ENCODE measurements at places on chromosomes 5 and 9.
A peak's percentile ranks its signal among the peaks of the same experiment; 100 is the strongest.

GRCh38 chr9:134178768-134179551, 14.6 kb upstream of the RNU6ATAC start:
- DNase-seq: no peak

DNA sequence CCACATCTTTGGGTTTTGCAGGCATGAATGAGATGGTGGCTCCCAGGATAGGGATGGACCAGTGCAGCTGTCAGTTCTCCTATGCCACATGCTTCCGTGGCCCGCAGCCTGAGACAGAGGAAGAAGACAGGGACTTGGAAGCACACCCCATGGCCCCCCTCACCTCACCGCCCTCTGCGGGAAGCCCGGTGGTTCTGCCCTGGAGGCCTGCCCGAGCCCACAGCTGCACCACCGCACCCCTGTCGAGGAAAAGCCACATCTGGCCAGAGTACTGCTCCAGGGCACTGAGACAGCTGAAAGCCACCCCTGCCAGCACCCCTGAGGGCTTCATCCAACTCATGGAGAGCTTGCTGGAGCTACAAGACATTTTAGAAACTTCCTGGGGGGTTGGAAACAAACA, 7.6 kb upstream of the TRMT10B start:
- no peak for DNase-seq

DNA sequence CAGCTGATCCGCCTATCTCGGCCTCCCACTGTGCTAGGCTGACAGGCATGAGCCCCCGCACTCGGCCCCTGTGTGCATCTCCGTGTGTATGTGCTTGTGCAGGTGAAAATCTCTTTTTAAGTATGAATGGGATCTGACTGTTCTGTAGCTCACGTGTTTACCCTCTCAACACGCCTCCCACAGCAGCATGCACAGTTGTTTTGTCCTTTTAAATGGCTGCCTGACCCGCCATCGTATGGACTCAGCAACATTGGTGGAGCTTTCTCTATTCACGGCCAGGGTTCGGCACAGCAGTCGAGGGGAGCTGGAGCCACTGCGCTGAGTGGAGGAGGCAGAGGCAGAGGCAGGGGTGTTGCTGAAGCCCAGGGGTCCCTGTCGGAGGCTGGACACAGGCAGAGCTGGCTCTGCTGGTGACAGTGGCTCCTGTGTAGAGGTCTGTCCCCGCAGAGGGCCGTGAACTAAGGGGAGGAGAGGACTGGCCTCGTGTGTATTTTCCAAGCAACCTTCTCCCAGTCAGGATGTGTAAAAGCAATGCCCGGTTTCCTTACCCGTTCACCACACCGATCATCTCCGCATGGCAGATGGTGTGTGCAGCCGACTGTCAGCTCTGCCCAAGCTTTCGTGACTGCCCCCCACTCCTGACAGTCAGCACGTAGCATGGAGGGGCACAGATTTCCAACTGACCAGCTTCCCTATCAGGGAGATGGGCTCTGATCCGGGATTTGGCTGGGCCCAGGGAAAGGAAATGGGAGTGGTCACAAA, 37.3 kb downstream of the MRPL36 start:
- DNase-seq: no peak

GRCh38 chr5:147075187-147075586, 159.6 kb upstream of the STK32A start:
- DNase-seq: no peak

GRCh38 chr5:180470361-180470760, 23.8 kb upstream of the CNOT6 start:
- no peak for DNase-seq

GRCh38 chr5:107957051-107957450, 286.3 kb upstream of the EFNA5 start:
- DNase-seq: no peak

DNA sequence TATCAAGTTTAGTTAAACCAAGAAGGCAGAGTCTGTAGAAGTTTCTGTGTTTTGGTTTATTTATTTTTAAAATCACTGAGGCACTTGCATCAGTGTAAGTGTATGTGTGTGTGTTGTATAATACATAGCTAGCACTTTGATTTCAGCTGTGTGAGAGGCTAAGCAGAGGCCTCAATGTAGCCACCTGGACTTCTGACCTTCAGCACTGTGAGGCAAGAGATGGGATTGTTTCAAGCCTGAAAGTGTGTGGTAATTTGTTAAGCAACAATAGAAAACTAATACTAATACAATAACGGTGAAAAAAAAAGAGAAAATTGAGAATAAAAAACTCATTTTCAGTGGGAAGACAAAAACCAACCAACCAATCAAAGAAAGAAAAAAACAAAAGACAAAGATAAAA, 327.3 kb downstream of the CDH18 start:
- no peak for DNase-seq

DNA sequence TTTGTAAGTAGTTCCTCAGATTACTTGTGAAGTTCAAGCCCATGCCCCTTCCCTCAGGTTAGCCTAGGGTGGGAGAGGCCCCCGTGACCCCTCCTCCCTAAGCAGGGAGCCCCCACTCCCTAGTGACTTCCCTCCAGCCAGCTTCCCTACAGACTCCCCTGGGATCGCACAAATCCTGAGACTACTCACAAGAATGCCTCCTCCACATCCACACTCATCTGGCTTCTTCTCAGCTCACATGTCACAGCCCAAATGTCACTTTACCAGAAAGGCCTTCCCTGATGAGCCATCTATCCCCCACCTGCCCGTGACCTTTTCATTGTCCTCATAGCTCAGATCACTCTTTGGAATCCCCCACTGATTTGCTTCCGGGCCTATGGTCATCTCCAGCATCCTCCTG, 96.7 kb upstream of the ARAP3 start:
- no peak for DNase-seq

GRCh38 chr5:139776861-139777260, 18.7 kb upstream of the PSD2 start:
- DNase-seq: no peak

DNA sequence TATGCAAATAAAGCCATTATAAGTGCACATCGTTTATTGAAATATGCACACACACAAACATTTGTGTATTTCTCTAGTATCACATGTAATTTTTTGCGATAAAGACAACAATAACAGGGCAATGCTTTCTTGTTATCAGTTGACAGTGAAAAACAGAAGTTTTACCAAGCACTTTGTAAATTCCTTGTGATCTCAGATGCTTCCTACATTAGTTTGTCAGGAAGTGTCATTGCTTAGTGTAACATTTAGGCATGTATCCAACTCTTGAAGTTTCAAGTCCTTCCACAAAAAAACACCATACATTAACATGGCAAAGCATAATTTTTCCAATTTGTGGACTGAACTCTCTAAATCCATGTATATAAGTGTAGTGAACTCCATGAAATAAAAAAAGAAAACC, 46.4 kb downstream of the MOCS2 start:
- no peak for DNase-seq

- peak; percentile 44 for DNase-seq
Observed at GRCh38 chr9:122122903-122123632, 30.0 kb upstream of the TTLL11 start.

DNA sequence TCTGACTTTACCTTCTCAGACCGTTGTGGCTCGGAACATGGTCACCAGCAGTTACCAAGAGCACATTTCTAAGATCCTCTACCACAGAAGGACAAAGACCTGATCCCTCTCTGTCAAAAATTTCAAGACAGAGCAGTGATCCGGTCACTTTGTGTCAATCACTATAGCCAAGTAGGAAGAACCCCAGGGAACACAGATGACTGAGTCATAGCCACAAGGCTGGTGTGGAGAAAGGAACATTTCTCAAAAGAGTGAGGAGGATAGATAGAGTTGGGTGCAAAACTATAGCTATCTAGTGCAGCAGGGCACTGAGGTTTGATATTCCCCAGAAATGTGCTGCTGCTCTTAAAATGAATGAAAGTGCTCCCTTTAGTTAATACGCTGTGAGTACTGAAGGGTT, 130.7 kb upstream of the SMIM23 start:
- DNase-seq: no peak

DNA sequence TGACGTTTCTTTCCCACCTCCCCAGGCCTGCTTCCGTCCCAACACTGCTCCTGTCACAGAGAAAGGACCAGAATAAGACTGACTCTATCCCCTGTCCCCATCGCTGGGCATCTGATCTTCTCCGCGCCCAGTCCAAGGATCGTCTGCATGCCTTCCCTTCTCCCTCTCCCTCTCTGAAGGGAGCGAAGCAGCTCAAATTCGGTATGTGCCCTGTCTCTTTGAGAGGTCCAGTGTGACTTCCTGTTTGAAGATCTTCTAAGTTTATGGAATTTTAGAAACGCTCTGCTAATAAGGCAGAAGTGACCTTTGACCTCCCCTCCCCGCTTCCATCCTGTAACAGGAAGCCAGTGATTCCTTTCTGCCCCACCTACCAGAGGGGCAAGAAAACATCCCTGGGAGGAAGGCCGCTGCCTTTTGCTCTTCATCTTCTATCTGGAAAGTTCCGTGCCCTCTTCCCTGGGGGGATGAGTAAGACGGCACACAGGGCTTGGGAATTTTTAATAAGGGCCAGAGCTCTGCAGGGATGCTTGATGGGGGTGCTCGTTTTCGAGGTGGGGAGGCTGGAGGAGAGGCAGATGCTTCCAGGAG, 40.7 kb upstream of the RNU6ATAC start:
- no peak for DNase-seq

DNA sequence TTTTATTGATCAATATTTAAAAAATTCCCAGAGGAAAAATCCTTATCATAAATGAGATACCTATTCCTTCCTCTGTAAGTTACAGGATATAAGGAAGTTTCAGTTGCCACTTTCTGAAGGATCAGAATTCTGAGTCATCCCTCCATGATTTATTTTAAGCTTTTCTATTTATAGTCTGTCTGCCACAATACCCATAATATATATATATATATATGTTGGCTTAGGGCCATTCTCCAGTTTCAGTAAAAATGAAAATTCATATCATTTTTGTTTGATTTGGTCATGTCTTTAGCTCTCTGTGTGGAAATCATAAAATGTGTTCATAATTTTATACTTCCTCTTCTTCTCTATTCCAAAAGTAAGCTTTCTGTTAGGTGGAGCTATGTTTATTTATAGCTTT, 215.8 kb upstream of the CYLC2 start:
- no peak for DNase-seq

DNA sequence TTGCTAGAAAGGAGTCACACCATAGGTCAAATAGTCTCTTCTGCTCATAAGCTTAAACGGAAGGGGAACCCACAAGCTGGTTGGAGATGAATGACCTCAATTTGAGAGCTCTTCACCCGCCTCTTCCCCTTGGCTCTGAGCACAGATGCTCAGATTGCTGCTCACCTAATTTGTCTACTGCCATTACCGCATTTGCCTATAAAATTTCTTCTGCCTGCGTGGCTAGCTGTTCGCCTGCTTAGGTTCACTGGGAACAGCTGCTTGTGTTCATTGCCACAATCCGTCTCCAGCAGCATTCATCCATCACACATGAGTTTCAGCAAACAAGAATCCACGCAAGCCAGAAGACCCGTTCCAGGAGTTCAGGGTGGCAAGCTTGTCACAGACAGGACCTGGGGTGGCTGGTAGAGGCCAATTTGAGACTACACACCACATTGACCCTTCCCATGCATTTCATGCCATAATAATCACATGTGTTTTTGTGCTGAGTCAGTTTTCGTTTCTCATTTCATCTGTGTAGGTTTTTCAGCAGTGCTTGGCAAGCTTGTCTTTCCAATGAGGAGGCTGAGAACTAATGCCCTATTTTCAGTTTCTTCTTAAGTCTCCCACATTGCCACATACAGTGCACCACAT, 50.2 kb upstream of the DNAH5 start:
- DNase-seq: no peak

DNA sequence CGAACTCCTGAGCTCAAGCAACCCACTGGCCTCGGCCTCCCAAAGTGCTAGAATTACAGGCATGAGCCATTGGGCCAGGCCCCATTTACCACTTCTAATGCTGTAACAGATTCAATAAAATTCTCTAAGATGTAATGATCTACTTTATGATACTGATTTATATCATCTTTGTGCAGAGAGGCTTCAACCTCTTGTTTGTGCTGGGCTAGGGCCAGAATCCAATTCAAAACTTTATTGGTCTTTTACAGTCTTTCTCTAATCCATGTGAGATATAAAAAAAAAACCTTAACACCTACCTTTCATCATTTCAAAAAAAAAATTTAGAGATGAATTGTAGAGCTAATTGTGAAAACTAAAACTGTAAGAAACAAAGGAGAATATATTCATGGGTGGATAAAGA, 8.2 kb upstream of the BTF3 start:
- no peak for DNase-seq

DNA sequence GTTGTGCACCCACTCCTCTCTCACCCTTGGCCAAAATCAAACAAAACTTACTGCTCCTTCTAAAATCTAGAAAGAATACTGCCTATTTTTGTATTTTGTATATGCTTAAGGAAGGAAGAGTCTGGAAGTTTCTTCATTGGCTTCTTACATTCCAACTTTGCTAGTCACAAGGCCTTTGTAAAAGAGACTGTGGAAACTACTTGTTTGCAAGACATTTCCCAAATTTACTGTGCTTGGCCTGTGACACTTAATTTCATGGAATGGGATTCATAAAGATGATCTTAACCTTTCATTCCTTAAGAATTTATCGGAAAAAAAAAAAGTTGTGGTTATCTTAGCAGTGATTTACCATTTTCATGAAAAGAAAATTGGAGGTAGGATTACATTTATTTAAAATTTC, 208.9 kb downstream of the VPS13A start:
- DNase-seq: no peak

GRCh38 chr5:90168399-90168798, 241.2 kb downstream of the CETN3 start:
- no peak for DNase-seq

GRCh38 chr5:157533011-157533481, 42.5 kb downstream of the ADAM19 start:
- no peak for DNase-seq

- no peak for DNase-seq
Observed at GRCh38 chr9:15959663-15960062, 406.8 kb downstream of the CCDC171 start.

DNA sequence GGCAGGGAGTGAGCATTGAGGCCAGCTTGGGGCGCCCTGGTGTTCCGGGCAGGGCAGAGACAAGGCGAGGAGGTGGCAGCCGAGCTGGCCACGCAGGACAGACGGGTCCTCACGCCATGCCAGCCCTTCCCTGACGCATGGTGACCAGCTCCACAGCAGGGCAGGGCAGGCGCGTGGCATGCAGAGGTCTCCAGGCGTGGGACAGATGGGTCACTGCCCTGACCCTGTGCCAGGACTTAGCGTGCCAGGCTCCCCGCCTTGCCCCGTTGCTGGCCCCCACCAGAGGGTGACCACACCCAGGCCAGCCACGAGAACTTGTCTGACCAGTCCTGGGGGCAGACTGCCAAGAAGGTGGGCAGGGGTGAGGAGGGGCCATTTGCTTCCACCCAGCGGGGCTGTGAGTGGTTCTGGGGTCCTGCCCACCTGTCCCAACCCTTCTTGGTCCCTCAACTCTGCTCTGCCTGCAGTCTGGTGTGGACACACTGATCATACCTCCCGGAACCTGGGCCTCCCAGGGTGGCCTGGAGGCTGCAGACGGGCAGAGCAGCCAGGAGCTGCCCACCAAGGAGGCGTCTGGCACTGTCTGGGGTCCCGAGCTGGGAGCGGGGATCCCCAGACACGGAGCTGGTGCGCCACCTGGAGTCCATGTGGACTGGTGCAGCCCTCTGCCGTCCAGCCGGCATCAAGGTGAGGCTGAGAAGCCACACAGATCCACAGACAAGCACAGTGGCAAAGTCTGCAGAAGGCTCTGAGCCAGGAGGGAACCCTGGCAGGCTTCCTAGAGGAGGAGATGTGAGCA, at the start of gene RNF224:
RNF224 (plus strand) TSS at position 449 of the 799 bp plus-strand sequence. CDS start 834 bp downstream, outside the sequence.
- peak; percentile 65 for DNase-seq

GRCh38 chr9:16500386-16500785, 370.1 kb downstream of the BNC2 start:
- DNase-seq: no peak
